Ammon's horn (tissue), 1 donor: ENCODE measurements at places on chromosomes 2 and 18.

- no peak for DNase-seq
Observed at GRCh38 chr2:214801068-214801467, 8.4 kb downstream of the BARD1 start.

GRCh38 chr2:99638791-99639190 lies 149.0 kb upstream of the REV1 start:
- no peak for DNase-seq

GRCh38 chr2:25955869-25956535 lies 26.3 kb downstream of the KIF3C start:
- no peak for DNase-seq

DNA sequence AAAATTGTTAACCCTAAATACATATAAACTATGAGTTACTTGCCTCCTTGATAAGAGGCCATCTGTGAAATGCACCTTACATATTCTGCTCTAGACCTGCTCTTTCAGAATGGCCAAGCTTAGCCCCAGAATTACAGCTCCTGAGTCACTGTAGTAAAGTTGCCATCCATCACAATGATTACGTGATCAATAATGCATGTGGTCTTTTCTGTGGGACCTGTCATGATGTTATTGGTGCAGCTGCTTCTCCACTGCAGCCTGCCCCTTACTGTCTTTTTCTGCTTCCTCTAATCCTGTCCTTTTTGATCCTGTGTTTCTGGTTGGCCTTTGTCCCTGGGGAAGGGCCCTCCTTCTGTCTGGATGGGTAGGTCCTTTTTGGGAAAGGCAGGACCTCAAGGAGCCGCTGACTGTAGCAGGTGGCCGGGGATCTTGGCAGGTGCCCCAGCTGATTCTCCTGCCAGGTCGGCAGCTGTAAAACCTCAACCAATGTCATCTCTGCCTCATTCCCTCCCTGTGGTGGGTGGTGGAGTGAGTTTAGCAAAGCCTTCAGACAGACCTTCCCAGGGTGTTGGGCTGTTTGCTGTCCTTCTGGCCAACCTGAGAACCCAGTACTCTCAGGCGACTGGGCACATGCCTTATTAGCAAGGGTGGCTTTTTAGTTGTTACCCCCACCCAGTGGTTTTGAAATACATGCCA lies 126.2 kb upstream of the EML6 start:
- no peak for DNase-seq

GRCh38 chr2:224268441-224268840 lies 133.5 kb downstream of the FAM124B start:
- DNase-seq: no peak

- DNase-seq: no peak
Observed at GRCh38 chr2:110675679-110676078, 2.2 kb downstream of the BUB1 start.

DNA sequence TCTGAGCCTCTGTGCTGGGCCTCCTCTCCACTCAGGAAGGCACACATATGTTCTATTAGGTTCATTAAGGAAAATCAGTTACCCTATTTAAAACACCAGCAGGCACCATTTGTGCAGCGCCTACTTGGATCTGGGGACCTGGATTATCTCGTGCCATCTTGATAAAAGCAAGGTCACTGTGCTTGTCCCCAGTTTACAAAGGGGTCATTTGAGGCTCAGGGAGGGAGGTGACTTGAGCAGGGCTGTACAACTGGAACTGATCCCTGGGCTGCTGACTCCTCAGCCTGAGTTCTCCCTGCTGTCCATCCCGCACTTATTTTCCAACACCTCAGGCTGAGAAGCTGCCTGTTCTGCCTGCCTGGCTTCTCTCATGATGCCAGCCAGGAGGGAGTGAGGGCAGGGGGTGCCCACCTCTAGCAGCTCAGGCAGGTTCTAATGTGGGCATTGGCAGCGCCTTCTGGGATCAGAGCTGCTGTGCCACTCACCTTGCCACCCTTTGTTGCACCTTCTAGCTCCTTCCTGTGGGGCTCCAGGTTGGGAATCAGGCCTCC lies 120.3 kb downstream of the GLI2 start:
- no peak for DNase-seq

DNA sequence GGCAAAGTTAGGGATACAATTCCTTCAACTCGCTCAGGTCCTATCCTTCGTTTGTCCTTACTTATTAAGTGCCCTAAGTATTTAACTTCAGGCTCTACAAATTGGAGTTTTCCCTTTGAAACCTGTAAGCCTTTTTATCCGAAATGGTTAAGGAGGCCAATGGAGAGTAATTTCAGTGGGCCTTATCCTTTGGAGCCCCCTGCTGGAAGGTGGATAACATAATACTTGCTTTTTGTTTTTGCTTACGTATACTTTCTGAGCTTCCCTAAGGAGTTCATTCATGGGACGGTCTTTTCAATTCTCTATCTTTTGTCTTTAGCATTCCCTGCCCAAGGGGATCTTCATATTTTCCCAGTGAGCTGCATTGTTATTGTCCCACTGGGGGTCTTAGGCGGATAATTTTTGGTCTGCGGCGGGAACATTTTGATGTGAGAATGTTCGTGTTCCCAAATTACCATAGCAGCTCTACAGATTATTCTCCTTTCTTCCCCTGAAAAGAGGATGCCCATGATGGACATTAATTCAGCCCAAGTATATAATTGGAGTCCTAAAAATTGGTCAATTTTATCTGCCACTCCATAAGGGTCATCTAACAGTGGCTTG lies 34.4 kb upstream of the TRAPPC8 start:
- DNase-seq: peak; percentile 79

GRCh38 chr2:55550368-55551102 lies 31.0 kb downstream of the CFAP36 start:
- DNase-seq: no peak
